ENCODE measurements at places on chromosomes 6 and 20.

GRCh38 chr20:3392756-3393155 is 14.7 kb downstream of the DNAAF9 start:
- no peak for DNase-seq

GRCh38 chr20:39658662-39659409 is 696.7 kb downstream of the DHX35 start:
- no peak for DNase-seq

DNA sequence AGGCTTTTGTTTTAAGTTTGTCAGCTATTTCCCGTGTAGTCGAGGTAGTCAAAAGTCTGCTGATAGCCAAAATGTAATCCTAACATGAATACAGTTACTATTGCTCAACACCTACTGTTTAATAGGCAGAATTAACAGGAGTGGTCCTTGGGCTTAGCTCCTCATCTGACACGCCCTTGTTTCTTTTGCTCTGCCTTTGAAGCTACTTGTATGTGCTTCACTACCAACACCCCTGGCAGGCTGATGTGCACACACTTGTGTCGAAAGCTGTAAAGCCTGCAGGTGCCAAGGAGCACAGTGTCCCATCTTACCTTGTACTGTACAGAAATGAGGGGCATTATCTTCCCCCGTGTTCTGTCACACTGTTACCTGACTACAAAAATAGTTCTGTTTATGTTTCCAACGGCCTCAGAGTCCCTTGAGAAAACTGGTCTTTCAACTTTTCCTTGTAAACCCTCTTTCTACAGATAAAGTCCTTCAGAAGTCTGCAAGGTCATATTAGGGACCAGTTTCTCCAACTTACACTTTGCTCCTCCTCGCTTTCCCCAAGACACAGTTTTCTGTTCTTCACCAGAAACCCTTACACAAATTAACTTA is 9.3 kb downstream of the SDHAF4 start:
- no peak for DNase-seq

- no peak for DNase-seq
Measured at GRCh38 chr6:112149236-112149635, 61.8 kb downstream of the FAM229B start.

DNA sequence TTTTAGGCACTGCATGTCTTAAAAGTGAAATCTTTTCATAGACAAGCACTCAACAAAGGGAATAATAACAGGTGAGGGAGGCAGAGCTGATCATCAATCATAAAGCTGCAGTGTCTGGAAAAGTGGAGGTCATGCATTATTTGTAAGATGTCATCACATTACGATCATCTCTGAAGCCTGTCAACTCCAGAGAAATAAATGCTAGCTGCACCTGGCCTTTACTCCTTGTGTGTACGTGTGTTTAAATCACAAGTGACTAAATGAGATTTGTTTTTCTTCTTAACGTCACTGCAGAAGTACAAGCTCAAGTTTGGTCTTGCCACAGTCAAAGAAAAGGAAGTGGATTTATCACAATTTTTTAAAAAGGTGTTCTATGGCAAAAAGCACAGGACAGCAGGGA is 275.5 kb upstream of the SGK1 start:
- no peak for DNase-seq
